ENCODE measurements at places on chromosomes 4 and X. TPM values are rescaled to one million over a fixed set of nuclear protein-coding genes. Genes with fewer than 3 reads are reported as not detected.

GRCh38 chr4:57195622-57196021 is 85.4 kb upstream of the IGFBP7 start:
- no peaks in the 10 kb centered on the region for H3K36me3 ChIP-seq
- no peak overlapping the region for H3K4me3 ChIP-seq
- no peaks in the 10 kb centered on the region for H3K27me3 ChIP-seq
- no peaks in the 10 kb centered on the region for H3K4me1 ChIP-seq

DNA sequence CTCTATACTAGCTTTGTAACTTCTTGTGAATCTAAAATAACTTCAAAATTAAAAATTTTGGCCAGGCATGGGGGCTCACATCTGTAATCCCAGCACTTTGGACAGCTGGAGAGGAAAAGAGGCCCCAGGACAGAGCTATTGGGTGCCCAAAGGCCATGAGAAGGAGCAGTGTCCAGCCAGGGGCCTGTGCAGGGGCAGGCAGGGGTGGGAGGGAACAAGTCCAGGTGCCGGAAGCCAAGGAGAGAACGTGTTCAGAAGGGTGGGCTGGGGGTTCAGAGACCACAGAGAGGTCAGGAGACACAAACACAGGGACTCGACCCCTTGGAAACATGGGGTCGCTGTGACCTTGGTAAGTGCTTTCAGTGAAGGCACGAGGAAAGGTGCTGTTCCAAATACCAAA is 138.9 kb downstream of the EVC2 start:
- DNase-seq, result no peak
- H3K4me1 ChIP-seq, result no peaks in the 10 kb centered on the region
- no peak overlapping the region for H3K27ac ChIP-seq

- H3K4me3 ChIP-seq, result no peak overlapping the region
- peaks cover 9% of the 10 kb centered on the region for H3K4me1 ChIP-seq
- no peaks in the 10 kb centered on the region for H3K36me3 ChIP-seq
- peak; percentile 45 for DNase-seq
Observed at GRCh38 chr4:98662626-98663225, 4.3 kb upstream of the TSPAN5 start.

- DNase-seq, result no peak
- no peaks in the 10 kb centered on the region for H3K36me3 ChIP-seq
- H3K4me3 ChIP-seq, result no peak overlapping the region
- H3K27me3 ChIP-seq, result no peaks in the 10 kb centered on the region
- H3K27ac ChIP-seq, result no peak overlapping the region
- H3K4me1 ChIP-seq, result peaks cover 10% of the 10 kb centered on the region
Observed at GRCh38 chr4:123480706-123481418, 84.3 kb downstream of the SPRY1 start.

- peaks cover 10% of the 10 kb centered on the region for H3K4me1 ChIP-seq
- no peak overlapping the region for H3K27ac ChIP-seq
- H3K36me3 ChIP-seq, result peaks cover 2% of the 10 kb centered on the region
- no peak overlapping the region for H3K4me3 ChIP-seq
Observed at GRCh38 chr4:105399532-105400161, 74.2 kb downstream of the PPA2 start.

DNA sequence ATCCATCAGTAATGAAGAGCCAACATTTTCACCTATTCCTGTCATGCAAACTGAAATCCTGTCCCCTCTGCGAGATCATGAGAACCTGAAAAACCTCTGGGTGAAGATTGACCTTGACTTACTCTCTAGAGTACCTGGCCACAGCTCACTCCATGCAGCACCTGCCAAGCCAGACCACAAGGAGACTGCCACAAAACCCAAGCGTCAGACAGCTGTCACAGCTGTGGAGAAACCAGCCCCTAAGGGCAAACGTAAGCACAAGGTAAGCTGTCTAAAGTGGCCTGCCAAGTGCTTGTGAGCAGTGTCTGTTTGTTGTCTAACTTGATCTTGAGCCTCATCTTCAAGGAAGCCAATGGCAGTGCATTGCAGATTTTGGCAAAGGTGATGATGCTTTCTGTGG is 455.9 kb downstream of the AFF2 start:
- H3K27ac ChIP-seq, result no peak overlapping the region
- H3K4me3 ChIP-seq, result no peak overlapping the region
- no peaks in the 10 kb centered on the region for H3K27me3 ChIP-seq
- H3K4me1 ChIP-seq, result no peaks in the 10 kb centered on the region
- no peak for DNase-seq

DNA sequence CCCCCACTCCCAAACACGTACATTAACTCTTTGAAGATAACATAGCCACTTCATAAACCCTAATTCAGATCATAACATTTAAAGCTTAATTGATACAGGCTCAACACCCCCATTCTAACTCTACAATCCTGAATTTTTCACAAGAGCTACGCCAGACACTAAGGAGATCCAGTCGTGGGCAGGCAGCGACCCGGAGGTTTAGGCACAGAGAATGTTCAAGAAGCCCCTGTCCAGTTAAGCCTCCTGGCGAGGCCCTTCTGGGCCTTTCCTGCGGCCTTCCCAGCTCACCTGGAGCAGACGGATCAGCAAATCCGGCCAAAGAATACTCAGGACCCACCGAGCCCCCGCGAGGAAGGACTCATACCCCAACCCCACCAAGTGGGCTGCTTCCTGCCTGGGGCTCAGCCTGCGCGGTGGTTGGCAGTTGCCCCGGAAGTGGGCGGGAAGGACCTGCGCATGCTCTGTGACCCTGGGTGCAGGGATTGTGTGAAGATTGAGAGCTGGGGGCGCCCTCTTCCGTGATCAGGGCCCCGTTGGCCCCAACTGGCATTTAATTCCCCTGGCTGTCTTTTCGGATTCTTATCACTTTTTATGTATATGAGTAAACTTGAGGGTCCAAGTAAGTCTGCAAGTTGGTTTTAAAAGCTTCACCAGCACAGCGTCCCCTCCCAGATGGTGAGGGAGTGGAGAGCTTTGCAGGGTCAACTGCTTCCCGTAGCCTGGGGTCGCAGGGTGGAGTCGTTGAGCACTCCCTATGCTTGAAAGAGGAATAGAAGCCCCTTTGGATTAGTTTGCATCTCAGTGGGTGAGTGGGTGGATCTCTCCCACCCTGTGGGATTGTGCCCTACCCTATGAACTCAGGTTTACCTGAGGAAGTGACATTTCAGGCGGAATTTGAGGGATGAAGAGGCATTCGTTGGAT is at the start of gene TRIM61:
TRIM61 (minus strand) TSS at position 415 of the 922 bp plus-strand sequence. CDS start 7,655 bp downstream, outside the sequence.
- H3K36me3 ChIP-seq, result peaks cover 4% of the 10 kb centered on the region
- H3K27me3 ChIP-seq, result no peaks in the 10 kb centered on the region
- H3K27ac ChIP-seq, result peak within 1 kb of the TSS; percentile 64
- peak; percentile 85 for DNase-seq
- peak within 1 kb of the TSS; percentile 59 for H3K4me3 ChIP-seq

DNA sequence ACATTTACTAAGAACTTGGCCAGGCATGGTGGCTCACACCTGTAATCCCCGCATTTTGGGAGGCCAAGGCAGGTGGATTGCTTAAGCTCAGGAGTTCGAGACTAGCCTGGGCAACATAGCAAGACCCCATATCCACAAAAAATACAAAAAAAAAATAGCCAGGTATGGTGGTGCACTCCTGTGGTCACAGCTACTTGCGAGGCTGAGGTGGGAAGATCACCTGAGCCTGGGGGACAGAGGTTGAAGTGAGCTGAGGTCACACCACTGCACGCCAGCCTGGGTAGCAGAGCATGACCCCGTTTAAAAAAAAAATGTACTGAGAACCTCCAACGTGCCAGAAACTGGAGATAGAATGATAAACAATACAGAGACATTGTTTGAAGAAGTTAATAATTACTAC is 8.0 kb downstream of the OPRPN start:
- no peaks in the 10 kb centered on the region for H3K27me3 ChIP-seq
- no peak overlapping the region for H3K27ac ChIP-seq
- no peak overlapping the region for H3K4me3 ChIP-seq
- no peaks in the 10 kb centered on the region for H3K4me1 ChIP-seq

GRCh38 chr4:73725510-73725909 is 14.9 kb upstream of the CXCL8 start:
- H3K36me3 ChIP-seq, result no peaks in the 10 kb centered on the region
- no peak overlapping the region for H3K4me3 ChIP-seq
- DNase-seq, result no peak
- no peaks in the 10 kb centered on the region for H3K27me3 ChIP-seq
- H3K27ac ChIP-seq, result no peak overlapping the region
- H3K4me1 ChIP-seq, result no peaks in the 10 kb centered on the region

CDS1 gene
- total RNA-seq, result 21.2 TPM

POLN gene
- total RNA-seq, result 3.3 TPM

DACH2 gene
- not detected for total RNA-seq

STARD8 gene
- total RNA-seq, result 20.2 TPM

CCDC149 gene
- total RNA-seq, result 21.1 TPM

Data from lung (tissue), 17 donors.